ENCODE measurements at places on chromosomes 6 and 20.
A peak's percentile ranks its signal among the peaks of the same experiment; 100 is the strongest.

DNA sequence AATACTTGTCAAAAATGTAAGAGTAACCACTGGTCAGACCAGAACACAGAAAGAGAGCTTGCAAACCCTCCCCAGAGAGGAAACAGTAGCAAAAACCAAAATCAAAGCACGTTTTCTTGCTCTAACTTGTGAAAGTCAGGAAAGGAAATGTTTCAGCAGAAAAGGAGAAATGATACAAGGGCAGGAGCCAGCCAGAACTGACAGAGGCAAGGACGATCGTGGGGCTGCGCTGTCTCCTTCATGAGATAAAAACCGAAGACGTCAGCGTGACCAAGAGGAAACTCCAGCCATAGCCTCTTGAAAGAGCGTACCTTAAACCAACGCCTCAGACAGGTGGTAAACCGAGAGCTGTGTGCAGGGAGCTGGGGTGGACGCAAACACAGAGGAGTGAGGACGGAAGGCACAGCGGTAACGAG lies 27.5 kb downstream of the LAMA5 start:
- DNase-seq = no peak

GRCh38 chr20:5773589-5773988 lies 23.4 kb downstream of the SHLD1 start:
- no peak for DNase-seq

DNA sequence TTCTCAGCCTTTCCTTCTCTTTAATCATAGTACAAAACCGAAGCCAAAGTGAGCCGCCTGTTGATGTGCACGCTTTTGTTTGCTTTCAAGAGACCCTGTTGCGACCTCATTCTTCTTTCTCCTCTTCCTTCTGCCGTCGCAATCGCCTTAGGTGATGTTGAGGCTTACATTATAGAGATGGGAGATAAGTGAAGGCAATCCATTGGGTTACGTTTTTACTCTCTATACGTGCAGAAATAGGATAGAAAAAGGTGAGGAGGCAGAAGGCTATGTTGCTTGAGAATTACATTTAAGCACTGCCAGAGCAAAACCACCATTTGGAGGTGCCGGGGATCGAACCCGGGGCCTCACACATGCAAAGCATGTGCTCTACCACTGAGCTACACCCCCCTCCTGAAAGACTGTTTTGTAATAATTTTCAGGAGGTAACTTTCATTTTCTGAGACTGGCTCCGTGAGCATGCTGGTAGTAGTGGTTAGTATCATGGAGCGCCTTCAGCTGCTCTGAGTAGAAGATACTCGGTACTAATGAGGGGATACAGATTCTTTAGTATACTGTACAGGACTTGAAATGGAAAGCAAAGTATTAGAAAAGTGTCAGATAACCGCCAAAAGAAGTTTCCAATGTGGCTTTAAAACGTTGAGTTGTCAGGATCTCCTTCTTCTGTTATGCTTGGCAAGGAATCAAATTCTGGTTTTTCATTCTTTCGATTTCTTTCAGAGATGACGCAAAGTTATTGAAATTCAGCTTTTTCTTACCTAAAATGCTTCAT lies 165.6 kb downstream of the TRIM27 start:
- DNase-seq = no peak

- DNase-seq = no peak
Measured at GRCh38 chr20:44730441-44730840, 15.2 kb upstream of the KCNK15 start.

DNA sequence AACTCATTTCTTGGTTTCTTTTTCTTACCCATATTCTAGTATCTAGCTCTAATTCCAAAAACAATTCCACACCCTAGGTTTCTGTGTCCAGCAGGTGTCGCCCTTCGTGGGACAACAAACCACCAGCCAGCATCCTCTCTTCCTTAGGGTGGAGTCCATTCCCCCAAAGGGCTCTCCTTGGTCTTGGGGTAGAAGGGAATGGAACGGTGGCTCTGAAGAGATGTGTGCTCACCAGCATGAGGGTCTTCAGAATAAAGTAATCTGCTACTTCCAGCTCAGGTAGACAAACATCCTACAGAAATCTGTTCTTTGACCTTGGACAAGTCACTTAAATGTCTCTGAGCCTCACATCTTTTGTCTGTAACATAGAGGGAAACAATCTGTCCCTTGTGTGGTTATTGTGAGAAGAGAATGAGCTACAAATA lies 7.2 kb downstream of the HLA-DMB start:
- peak; percentile 62 for DNase-seq

- no peak for DNase-seq
Measured at GRCh38 chr6:26457264-26457805, 420 bp upstream of the BTN2A1 start.

DNA sequence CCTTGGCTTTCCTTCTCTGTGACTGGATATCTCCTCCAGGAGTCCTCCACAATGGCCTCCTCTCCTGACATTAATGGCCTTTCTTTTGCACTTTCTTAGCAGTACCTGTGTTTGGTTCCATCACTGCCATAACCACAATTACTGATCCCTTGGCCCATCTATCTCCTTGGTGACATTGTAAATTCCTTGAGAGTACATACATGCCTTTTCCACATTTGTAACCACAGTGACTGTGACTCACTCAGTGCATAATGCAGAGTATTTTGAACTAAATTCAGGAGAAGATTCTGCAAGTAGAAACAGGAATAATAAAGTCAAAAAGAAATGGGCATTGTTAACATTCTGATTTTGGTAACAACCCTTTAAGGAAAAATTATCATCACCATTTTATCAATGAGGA lies 197.2 kb upstream of the SOX4 start:
- no peak for DNase-seq

DNA sequence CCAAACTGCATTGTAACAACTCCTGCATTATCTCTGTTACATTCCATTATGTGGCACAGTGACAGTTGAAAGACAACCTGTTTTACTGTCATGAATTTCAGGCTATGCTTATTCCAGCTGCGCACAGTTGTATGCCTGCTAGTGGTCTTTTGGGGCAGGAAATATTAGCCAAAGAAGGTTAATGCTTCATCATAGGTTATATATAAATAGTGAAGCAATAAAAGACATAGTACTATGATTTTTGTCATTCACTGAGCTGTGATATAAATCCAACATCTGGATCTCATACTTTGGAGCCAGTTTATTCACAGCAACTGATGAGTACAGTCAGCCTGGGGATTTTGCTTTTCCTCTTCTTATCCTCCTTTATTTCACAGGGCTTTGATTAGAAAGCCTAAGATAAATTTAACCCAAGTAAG lies 55.6 kb downstream of the FILIP1 start:
- peak; percentile 52 for DNase-seq

DNA sequence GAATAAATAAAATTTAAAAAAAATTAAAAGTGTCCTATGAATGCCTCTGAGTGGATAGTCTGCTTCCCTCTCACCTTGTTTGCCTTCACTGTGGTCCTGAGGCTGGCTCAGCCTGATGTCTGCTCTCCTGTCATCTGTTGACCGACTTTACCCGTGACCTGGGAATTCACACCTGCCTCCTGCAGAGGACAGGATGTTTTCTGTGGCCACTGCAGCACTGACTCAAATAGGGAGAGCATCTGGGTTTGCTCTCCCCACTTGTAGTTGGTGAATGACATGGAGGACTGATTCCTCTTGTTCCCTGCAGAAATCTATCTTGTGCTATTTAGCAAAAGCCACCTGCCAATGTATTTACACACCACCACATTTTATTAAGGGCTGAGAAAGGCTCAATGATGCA lies 52.4 kb upstream of the ERVFRD-1 start:
- DNase-seq = no peak

DNA sequence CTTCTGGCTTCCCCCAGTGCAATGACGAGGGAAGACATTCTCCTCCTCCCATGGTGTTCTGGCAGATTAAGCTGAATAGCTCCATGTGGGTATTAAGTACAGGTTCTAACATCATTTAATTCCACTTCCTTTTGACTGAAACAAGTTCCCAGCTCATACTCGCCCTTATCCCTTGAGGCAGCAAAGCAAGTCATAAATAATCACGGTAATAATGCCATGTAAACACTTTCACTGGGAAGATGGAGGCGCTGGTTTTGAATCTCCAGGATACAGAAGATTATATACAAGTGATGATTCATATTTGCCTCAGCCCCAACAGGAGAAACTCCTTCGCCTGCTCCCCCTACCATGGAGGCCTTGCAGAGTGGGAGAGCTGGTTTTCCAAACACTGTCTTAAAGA lies 141.3 kb downstream of the PXDC1 start:
- no peak for DNase-seq

DNA sequence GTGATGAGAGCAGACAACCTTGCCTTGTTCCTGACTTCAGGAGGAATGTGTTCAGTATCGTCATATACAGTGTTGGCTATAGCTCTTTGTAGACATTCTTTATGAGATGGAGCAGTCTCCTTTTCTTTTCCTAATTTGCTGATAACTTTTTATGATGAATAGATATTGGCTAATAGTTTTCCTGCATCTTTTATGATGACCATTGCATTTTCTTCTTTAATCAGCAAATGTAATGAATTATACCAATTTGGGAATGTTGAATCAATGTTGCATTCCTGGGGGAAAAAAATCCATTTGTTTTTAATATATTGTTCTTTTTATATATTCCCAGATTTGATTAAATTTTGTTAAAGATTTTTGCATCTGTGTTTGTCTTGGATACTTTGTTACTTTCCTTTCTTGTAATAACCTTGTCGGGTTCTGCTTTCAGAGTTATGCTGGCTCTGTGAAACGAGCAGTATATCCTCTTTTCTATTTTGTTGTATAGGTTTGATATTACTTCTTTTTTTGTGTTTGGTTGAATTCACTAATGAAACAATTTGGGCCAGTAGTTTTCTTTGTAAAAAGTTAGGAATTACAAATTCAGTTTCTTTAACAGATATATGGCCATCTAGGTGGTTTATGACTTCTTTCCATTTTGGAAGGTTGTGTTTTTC lies 23.9 kb downstream of the KDM1B start:
- DNase-seq = no peak

GRCh38 chr6:135851442-135852271 lies at the start of gene PDE7B:
TSS of gene PDE7B (plus strand) at chr6:135851701.
- DNase-seq = peak; percentile 87
